ENCODE measurements at places on chromosomes 7 and 10.

DNA sequence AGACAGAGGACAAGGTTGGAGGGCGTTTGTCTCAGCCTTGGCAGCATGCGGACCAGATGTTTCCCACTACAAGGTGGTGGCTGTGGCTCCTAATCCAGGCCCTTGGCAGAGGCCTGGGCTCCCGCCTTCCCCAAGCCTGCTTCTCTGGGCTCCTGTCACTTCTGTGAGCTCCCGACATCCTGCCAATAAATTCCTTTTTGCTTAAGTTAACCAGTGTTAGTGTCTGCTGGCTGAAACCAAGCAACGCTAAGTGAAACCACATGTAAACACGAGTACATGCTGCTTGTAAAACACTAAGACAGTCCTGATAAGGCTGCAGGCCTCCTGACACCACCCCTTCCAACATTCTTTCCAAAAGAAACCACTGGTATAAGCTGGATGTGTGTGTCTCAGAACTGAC lies 263.6 kb upstream of the ZMIZ1 start:
- DNase-seq = no peak

- no peak for DNase-seq
Observed at GRCh38 chr7:158120716-158121115, 466.9 kb downstream of the PTPRN2 start.

- DNase-seq = no peak
Observed at GRCh38 chr10:22250897-22251660, 33.3 kb upstream of the EBLN1 start.

- no peak for DNase-seq
Observed at GRCh38 chr7:17123020-17123419, 175.4 kb upstream of the AHR start.

GRCh38 chr7:124989911-124990310 lies 60.3 kb upstream of the POT1 start:
- DNase-seq = no peak

DNA sequence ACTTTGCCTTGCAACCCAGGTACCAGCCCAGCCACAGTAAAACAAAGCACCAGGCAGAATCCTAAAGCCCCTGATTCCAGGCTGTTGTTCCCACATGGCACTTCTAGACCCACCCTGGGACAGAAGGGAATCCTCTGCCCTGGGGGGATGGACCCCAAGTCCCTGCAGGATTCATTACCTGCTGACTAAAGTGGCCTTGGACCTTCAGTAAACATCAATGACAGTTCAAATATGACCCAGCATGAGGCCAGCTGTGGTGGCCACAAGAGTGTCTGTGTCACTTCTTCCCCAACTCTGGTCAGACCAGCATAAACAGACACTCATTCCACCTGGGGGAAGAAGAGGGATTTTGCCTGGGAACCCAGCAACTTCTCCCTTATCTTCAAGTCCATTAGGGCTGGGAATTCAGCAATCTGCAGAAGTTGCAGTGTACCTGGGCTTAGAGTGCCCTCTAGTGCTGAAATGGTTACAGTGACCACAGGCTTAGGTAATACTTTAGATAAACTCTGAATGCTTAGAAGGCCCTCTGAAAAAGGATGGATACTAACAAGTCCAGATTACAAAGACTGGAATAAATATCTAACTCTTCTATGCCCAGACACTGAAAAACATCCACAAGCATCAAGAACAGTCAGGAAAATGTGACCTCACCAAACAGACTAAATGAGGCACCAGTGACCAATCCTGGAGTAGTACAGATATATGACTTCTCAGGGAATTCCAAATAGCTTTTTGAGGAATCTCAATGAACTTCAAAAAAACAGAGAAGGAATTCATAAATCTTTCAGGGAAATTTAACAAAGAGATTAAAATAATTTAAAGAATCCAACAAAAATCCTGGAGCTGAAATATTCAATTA lies 108.5 kb upstream of the TMEM168 start:
- DNase-seq = no peak

DNA sequence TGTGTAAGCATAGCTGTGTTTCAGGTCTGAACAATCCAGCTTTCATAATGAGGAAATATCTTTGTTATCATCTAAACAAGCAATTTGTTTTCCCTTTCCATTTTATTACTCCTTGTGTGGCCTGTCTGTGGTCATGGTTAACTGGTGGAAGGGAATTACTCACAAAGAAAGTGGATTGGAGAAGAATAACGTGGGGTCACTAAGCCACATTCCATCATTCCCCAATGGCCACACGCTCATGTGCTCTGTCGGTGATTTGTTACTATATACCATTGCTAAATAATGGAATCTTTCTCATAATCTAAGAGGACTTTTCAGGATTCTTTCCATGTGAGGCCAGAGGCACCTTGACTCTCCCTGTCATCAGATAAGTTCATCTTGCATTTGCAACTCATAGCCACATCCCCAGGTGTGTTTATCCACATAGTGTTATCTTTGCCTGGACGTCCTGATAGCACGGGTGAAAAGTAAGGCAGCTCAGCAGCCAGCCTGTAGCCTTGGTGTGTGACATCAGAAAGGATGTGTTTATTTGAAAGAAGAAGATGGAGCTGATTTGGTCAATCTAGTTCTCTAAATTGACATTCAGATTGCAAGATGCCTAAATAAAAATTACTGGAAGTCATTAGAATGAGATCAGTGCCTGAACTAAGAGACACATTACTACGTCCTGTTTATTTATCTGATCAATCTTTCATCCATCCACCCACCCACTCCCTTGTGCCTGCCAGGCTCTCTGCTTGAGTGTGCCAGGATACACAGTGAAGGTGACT lies 128.9 kb downstream of the CELF2 start:
- DNase-seq = no peak

GRCh38 chr7:131586259-131586658 lies 29.8 kb upstream of the PODXL start:
- DNase-seq = no peak

DNA sequence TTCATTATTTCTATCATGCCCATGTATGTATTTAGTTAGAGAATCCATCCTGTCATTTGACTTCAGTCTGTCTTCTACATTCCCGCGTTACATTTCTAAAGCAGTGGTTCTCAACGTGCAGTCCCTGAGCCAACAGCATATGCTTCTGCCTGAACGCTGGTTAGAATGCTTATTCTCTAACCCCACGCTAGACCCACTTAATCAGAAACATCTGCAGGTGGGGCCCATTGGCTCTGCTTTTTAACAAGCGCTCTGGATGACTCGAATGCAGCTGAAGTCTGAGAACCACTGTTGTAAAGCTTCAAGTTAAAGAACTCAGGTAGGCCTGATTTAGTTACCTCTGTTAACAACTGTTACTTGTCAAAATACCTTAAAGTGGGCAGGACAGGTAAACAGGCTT lies 38.2 kb downstream of the NEUROD6 start:
- no peak for DNase-seq

DNA sequence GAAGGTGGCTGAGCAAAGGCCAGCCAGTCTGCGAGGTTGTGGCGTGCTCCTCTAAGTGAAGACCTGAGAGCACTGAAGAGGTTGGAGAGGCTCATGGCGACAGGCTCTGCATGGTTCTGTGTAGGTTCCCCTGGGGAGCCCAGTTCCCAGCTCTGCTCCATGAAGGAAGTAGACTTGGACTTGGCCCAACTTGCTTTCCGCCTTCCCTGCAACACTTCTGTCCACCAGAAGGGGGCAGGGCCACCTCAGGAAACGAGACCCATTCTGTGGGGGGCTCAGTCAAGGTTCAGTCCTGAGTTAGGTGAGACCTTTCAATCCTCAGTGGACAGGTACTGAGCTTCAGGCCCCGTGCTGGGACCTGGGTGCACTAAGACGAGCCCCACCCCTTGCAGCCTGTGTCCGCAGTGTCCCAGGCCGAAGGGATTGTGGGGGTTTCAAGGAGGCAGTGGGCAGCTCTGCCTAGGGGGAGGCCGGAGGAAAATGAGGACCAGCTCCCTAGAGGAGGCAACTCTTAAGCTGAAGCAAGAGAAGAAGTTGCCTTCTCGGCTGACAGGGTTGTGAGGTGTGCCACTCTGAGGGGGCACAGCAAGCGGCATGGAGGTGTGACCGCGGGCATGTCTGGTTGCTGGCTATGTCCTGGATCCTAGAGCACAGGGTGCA lies 15.0 kb upstream of the PCBD1 start:
- DNase-seq = no peak

- no peak for DNase-seq
Observed at GRCh38 chr10:116300542-116300941, 23.7 kb upstream of the CCDC172 start.

DNA sequence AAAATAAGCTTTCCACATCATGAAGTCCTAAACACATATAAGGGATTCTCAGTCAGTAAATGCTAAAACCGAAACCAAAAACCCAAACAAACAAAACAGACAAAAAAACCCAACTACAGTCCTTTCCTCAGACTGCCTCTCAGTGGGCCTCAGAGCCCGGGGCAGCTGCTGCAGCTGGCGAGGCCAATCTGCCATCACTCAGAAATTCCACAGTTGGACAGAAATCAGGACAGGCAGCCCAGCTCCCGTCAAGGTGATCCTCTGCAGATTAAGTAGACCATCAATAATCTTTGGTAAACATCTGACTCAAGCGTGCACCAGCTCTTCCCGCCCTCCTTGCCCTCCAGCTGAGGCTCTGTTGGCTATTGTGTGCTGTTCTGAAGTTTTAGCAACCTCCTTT lies 142.2 kb downstream of the ATXN7L1 start:
- no peak for DNase-seq

- no peak for DNase-seq
Observed at GRCh38 chr10:61187601-61188000, 243.6 kb upstream of the RHOBTB1 start.

DNA sequence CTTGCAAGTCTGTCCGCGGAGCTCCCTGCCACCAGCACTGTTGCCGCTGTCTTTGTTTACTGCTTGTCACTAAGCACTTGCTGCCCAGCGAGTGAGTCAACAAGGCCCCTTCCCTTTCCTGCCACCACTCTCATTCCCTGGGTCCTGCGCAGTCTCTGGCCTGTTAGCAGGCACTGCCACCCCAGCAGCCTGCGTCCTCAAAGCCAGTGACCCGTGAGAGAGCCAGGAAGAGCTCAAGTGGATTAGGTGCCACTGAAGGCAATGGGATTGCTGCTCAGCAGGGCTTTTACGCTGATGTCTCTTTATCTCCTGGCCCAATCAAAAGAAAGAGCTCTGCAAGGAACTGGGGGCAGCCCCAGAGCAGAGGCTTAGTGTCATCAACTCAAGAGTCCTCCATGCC lies at the start of gene FRMPD2:
Gene FRMPD2 (minus strand): TSS at position 61 of the 400 bp plus-strand sequence. CDS start 129 bp downstream, outside the sequence.
- DNase-seq = no peak

GRCh38 chr7:127844707-127845331 lies 186.4 kb downstream of the LRRC4 start:
- no peak for DNase-seq

DNA sequence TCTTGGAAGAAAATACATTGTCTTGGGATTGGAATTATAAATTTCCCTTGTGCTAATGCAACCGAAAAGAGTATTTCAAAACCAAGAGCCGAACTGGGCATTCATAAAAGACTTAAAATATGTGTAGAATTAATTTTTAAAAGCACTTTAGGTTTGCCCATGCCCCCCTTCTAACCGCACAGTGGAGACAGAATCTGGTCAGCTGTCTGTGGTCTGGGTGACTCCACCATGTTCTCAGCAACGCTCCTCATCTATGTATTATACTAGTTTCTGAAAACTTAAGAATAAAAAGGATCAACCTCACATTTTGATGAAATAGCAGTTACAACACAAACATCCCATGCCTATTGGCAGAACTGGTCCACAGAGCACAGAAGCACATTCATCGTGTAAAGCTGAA lies 192.6 kb upstream of the C7orf33 start:
- DNase-seq = no peak

DNA sequence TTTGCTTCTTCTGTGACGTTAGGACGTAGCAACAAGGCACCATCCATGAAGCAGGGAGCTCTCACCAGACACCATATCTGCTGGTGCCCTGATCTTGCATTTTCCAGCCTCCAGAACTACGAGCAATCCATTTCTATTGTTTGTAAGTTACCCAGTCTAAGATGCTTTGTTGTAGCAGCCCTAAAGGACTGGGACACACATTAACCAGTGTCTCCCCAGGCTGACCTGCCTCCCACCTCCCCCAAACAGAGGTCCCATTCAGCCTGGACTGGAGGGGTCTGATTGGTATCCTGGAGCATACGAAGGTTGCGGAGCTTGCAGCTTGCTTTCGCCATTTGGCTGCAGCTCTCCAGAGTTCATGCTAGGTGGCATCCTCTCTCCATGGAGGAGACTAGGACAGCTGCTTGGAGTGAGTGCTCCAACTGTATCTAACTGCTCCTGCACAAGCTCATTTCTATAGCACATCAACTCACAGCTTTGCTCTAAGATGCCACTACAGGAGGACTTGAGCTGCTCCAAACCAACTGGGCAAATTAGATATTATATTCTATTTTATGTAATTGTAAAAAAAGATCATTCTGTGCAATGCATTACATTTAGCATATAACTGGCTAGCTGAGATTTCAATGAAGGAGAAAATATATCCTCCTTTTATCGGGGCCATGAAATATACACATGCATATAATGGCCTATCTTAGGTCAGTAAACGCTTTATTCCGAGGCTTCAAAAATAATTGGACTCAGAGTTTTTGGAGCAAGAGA lies 8.0 kb upstream of the GRK5 start:
- DNase-seq = no peak

- DNase-seq = no peak
Observed at GRCh38 chr7:117472335-117472734, 7.5 kb upstream of the CFTR start.

DNA sequence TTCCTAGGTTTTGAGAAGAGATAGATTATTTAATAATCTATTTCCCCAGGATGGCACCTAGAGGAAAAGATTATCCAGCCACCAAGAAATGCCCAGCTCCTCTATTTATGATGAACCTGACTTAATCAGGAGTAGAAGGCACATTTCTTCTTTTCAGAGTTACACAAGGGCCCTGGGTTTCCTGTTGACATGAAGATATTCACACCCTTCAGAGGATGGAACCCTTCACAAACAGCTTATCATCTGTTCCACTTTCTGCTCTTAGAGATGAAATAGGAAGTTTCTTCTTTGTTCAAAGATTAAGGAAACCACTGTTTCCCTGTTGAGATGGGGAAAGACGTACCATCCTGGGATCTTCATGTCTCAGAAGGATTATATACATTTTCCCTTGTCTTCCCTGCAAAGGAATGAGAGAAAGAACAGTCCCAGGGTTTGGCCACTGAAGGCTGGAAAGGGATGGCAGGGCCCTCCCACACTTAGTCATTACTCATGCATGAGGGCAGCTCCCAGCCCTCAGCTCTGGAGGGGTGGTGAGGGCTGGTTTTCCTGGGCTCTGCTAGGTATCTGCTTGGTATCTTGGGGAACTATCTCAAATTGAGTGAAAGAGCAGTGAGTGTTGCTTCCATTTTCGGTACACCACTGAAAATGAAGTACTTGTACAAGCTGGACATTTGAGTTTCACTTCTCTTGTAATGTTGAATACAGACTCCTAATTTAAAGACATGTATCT lies 64.0 kb downstream of the MTPAP start:
- DNase-seq = no peak

- DNase-seq = no peak
Observed at GRCh38 chr7:66837007-66837406, 84.0 kb upstream of the TMEM248 start.

GRCh38 chr10:60914690-60915141 lies 29.3 kb downstream of the RHOBTB1 start:
- no peak for DNase-seq

DNA sequence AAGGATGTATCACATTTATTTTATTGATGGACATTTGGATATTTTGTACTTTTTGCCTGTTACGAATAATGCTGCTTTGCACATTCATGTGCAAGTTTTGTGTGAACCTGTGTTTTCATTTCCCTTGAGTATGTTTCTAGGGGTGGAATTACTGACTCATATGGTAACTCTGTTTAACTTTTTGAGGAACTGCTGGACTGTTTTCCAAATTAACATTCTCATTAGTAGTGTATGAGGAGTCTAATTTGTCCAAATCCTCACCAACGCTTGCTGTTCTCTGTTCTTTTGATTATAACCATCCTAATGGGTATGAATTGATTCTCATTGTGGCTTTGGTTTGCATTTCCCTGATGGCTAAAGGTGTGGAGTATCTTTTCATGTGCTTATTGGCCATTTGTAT lies 3.2 kb downstream of the WDR11 start:
- DNase-seq = no peak

Measured in SIG-M5 (cell line).